ENCODE measurements at places on chromosomes 11 and 22.

DNA sequence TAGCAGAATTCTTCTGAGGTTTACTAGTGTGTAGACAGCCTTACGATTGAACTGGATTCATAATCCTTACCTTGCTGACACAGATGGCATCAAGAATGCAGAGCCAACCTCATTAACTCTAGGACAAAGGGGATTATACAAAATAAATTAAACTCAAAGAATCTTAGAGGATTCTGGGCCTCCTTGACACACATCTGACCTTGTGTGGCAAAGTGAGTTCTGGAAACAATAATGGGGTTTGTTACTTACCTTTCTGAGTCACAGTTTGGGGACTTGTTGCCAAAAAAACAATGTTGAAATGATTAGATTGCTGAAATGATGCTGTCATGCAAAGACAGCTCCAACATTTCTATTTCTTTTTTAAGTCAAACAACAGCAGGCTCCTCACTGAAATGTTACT is 179.1 kb upstream of the ISX start:
- no peak for DNase-seq

- DNase-seq, result no peak
Measured at GRCh38 chr22:30327864-30328345, 1.2 kb upstream of the TBC1D10A start.

DNA sequence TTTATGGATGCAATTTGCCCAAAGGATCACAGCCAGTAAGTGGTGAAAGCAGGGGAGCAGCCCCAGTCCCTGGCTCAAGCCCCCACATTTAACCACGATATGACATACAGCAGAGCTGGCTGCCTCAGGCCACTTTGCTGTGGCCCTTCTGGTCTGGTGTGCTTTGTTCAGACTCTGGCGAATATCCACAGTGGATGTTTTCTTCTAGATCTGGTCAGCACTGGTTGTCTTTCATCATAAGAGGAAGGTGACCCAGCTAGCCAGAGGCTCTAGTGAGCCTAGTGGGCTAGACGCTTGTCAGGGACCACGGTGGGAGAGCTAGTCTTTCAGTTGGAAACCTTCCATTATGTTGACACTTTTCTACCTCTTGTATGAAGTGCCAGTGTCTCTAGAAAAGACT is 42.5 kb downstream of the DGCR2 start:
- no peak for DNase-seq

DNA sequence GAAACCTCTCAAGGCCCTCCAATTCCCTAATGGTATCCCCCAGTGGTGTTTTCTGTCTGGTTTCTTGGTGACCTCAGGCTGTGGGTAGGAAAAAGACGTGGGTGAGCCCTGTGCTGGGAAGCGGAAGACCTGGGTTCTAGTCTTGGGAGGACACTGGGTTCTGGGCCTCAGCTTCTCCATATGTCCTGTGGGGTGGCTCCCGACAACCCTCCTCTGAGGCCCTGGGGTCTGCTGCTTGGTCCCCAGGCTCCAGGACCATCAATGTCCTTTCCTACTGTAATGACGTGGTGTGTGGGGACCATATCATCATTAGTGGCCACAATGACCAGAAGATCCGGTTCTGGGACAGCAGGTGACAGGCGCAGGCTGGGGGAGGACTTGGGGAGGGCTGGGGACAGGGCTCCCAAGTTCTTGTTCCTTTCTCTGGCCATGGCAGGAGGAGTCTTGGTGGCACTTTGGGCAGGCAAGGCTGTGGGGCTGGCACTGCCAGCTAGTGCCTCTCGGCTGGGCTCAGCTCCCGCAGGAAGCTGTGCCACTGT is 12.8 kb downstream of the ATG16L2 start:
- DNase-seq, result no peak

- no peak for DNase-seq
Measured at GRCh38 chr22:37370306-37370979, 56.8 kb downstream of the ELFN2 start.

GRCh38 chr11:69957849-69958248 is 120.3 kb upstream of the ANO1 start:
- DNase-seq, result no peak

DNA sequence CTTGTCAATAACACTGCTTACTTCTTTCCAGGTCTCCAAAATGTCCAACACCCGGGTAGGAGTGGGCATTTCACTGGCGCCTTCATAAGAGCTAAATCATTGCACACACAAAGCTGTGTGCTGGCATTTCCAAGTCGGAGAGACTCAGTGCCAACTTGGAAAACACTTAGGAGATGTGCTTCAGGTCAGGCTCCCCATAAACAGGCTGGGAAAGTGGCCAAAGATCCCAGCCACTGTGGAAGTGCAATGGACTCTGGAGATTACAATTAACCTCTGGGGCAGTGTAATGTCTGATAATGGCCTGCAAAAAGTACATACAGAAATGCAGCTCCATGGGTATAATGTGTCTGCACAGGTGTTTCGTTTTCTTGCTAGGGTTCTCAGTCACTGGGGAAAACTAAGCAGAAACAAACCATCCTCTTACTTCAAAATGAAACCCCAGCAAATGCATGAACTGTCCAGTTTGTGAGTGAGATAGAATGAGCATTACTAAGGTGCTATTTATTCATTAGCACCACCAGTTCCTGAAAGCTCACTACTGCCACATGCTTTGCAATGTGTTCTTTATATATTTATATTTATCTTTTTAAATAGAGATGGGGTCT is 79.0 kb downstream of the ABTB2 start:
- no peak for DNase-seq

GRCh38 chr11:131186629-131187101 is 183.8 kb upstream of the NTM start:
- DNase-seq, result no peak

DNA sequence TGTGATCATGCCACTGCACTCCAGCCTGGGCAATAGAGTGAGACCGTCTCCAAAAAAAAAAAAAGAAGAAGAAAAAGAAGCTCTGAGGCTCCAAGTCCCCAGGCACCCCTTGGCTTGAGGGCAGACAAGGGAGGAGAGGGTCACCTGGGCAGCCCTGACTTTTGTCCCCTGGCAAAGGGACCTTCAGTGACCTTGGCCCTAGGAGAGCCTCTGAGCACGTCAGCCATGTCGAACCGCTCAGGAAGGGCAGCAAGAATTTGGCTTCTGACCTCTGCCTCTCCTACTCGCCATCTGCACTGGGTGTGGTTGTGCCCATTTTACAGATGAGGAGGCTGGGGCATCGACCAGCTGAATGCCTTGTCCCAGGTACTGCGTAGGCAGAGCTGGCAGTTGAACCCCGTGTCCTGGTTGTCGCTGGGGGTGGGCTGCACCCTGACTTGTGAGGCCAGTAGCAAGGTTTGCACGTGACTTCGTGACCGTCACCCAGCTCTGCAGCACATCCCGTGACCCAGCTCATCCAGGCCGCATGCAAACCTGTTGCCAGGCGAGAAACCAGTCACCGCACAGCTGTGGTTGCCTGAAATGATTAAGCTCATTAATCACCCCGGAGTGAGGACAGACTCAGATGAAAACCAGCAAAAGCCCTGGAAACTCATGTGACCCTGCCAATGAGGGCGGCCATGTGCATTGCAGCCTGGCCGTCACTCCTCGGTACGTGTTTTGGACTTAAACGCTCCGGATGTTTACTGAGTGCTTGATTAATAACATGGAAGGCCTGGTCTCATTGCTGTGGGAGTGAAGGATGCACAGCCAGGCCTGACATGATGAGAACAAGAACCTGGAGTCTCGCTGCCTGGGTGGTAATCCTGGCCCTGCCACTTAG is 47.7 kb upstream of the PPP6R3 start:
- DNase-seq, result no peak

GRCh38 chr11:57556041-57556440 is 11.4 kb downstream of the UBE2L6 start:
- no peak for DNase-seq

- no peak for DNase-seq
Measured at GRCh38 chr11:74957937-74958629, 9.0 kb downstream of the SPCS2 start.

- DNase-seq, result no peak
Measured at GRCh38 chr11:87092567-87092966, 54.8 kb downstream of the TMEM135 start.

- DNase-seq, result peak; percentile 15
Measured at GRCh38 chr22:28019881-28020861, 101.1 kb upstream of the PITPNB start.

GRCh38 chr11:6572215-6572614 is 31.2 kb downstream of the RRP8 start:
- no peak for DNase-seq

DNA sequence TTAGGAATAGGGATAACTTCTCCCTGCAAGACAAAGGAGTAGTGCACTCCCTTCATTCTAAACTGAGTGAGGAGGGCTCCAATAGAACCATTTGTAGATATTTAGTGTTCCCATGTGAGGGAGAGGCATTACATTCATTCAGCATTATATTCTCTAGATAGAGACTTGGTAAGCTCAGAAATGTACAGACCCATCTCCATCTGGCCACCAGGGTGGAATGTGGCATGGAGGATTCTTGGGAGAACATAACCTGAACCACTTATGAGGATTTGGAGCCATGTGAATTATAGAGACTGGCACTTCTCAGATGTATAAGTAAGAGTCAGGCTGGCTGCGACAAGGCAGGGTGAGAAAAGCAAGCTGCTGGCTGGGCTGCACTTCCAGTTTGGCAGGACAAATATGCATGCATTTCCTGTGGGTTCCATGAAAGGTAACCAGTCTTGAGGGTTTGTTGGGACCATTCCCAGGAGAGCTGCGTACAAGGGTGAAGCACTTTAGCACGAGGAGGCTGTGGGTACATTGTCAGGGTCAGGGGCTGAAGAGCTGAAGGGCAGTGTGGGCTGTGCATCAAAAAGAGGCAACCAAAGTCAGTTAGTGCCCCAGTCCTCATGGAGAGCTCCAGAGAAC is 9.2 kb downstream of the RRP8 start:
- no peak for DNase-seq

DNA sequence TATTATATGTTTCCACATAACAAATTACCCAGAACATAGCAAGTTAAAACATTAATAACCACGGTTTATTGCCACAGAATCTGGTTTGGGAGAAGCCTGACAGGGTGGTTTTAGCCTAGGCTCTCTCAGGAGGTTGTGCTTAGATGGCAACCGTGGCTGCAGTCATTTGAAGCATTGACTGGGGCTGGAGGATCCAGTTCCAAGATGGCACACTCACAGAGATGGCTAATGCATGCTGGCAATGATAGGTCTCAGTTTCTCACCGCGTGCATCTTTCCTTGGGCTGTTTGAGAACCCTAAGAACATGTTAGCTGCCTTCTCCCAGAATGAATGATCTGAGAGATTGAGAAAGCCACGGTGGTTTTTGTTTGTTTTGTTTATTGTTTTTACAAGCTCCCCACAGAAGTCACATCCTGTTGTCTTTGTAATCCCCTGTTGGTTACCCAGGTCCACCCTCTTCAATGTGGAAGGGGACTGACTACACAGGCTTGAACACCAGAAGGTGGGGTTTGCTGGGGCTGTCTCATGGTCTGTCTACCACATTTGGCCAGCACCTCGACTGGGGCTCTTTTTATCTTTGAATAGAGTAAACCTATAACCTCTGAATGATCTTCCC is 36.6 kb upstream of the GRAMD1B start:
- no peak for DNase-seq

DNA sequence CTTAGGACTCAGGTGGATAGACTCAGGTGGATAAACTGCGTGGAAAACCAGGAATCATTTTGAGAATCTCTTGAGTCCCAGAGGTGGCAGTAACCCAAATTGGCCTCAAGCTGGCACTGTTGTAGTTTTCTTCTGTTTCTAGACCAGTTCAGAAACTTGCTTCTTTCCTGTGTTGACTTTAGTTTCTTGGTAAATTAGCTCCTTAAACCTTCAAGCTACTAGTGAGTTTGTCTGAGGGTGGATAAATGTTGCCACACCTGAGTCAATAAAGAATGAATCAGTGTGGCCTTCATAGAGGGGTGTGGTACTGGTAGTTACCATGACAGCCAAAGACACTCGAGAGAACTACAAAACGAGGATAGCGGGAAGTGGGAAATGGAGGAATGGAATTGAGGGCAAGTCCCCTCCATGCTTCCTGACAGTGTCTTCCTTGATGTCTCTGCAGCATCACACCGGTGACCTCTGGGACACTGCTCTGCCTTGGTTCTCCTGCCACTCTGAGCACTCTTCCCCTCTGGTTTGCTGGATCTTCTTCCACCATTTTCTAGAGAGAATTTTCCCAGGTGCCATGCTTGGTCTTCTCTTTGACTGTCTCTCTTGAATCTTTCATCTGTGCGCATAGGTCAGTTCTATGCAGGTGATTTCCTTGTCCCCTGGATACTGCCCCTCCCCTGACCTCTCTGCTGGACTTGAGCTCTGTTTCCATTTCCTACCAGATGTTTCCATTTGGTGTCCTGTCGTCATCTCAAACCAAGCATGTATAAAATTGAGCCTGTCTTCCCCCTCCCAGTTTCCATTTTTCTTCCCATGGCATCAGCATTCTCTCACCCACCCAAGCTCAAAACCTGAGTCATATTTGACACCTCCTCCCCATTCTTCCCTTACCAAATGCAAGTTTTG is 7.2 kb downstream of the POLD4 start:
- DNase-seq, result no peak

DNA sequence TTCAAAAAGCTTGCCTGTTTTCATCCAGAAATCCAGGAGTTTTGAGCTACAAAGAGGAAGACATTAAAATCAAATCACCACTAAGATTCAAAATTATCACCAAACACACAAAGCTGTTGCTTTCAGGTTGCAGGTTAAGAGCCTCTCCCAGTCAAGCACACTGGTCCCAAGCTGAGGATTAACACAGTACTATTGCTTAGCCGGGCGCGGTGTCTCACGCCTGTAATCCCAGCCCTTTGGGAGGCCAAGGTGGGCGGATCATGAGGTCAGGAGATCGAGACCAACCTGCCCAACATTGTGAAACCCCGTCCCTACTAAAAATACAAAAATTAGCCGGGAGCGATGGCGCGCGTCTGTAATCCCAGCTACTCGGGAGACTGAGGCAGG is 1165.1 kb downstream of the LRRC4C start:
- DNase-seq, result no peak

GRCh38 chr11:28105869-28106268 is 2.1 kb downstream of the KIF18A start:
- DNase-seq, result no peak

DNA sequence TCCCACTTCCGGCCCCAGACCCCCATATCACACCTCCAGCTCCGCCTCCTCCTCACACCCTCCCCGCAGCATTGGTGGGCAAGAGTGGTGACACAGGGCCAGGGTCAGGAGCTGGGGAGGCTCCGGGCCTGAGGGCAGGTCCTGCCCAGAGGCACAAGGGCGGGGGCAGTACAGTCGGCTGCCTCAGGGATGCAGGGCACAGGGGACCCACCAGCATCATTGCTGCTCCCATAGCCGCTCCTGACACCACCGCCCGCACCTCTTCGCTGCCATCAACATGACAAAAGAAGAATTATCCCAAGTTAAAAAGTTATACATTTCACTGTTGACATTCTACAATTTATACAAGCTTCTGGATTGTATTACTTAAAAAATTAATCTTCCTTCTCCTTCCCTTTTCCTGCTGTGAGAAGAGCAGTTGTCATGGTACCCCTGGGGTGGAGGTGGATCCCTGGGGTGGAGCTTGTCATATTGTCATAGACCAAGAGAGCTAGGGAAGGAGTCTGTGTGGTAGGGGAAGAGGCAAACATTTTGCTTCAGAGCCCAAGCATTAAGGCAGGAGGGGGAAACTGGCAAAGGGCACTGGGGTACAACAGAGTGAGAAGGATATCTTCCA is 4.1 kb downstream of the SBF2 start:
- no peak for DNase-seq

All from stimulated activated CD8-positive, alpha-beta memory T cell treated with anti-CD3 and anti-CD28 coated beads, Interleukin-4, amount 100 ng/mL, for 1 hour (primary cell).